ENCODE measurements at places on chromosomes 1 and 21. TPM values are rescaled to one million over a fixed set of nuclear protein-coding genes. Genes with fewer than 3 reads are reported as not detected.

The NTNG1 gene
- total RNA-seq: 0.46 TPM

The SMIM1 gene
- total RNA-seq: 17.3 TPM

The AMY1C gene
- total RNA-seq: not detected

The HP1BP3 gene
- total RNA-seq: 118 TPM

The SPRR2A gene
- total RNA-seq: not detected

The TDRD5 gene
- total RNA-seq: not detected

The DCDC2B gene
- total RNA-seq: not detected

The COP1 gene
- total RNA-seq: 20.5 TPM

The THEM5 gene
- not detected for total RNA-seq

The CFAP74 gene
- total RNA-seq: not detected

The TMEM200B gene
- total RNA-seq: 2.3 TPM

The S100A14 gene
- total RNA-seq: 5.8 TPM

The CLCA4 gene
- not detected for total RNA-seq

The DNALI1 gene
- 3.1 TPM for total RNA-seq

The OVAAL gene
- 1.1 TPM for total RNA-seq

The PYHIN1 gene
- 0.22 TPM for total RNA-seq

The FHAD1 gene
- not detected for total RNA-seq

GRCh38 chr1:47444562-47445465 is 7.0 kb downstream of the FOXD2 start:
- DNase-seq: peak; percentile 52

- DNase-seq: no peak
These were observed 125.2 kb downstream of the PCBP3 start for GRCh38 chr21:45768740-45769048.

GRCh38 chr21:31262728-31263127 is 81.3 kb downstream of the TIAM1 start:
- DNase-seq: no peak

- DNase-seq: no peak
These were observed 14.3 kb upstream of the NASP start for GRCh38 chr1:45569571-45569961.

DNA sequence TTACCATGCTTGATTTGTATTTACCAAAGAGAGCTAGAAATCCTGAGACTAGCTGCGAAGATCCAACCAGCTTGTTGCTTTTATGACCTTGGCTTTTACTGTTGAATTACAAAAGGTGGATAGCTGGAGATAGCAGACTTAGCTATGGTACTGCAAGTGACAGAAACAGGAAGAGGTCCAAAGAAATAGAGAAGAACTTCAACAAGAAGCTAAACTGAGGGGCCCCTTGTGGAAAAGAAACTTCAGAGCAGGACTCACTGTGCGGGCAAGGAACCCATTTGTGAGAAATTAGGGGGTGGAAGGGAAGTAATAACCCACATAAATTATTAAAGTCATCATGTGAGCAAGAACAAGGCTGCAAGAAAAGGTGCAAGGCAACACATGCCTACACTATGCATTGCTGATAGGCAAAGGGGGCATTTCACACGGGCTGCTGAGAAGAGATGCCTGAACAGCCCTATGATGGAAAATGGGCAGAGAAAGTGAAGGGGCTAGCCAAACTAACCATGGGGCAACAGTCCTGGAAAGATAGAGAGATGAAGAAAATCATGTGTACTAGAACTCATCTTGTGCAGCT is 116.6 kb upstream of the PRDX6 start:
- no peak for DNase-seq

- DNase-seq: no peak
These were observed 2.7 kb upstream of the NHLH1 start for GRCh38 chr1:160363951-160364735.

DNA sequence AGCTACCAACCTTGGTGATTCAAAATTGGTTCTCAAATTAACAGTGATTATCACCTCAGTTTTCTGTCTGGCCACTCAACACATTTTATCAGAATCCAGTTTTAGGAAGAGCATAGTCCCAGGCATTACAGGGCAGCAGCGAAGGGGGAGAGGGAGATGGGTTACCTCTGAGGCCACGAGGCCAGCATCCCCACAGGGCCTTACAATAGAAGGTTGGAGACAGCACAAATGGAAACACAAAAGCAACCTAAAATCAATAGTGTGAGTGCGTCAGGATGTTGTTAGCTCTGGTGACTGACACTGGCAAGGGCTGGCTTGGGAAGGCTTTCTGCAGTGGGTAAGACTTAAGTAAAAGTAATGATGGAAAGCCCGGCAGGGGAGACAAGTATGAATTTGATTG is 79.5 kb downstream of the JAK1 start:
- no peak for DNase-seq

DNA sequence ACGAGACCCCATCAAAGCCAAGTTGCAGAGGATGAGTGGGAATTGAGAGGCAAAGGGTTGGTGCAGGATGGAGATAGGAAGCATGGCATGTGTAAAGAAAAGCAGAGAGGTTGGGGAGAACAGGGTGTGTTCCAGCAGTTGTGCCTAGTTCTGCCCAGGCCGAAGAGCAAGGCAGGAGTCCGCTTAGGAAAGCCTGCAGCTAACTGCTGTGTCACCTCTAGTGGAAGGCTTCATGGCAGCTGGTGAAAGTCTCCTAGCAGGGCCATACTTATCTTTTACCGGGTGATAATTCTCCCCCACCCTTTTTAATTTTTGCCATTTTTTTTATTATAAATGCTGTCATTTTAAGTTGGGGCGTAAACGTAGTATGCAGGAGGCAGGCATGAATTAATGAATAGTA is 93.6 kb downstream of the NFIA start:
- DNase-seq: no peak

- no peak for DNase-seq
These were observed 84.9 kb upstream of the CD1D start for GRCh38 chr1:158095737-158096335.

DNA sequence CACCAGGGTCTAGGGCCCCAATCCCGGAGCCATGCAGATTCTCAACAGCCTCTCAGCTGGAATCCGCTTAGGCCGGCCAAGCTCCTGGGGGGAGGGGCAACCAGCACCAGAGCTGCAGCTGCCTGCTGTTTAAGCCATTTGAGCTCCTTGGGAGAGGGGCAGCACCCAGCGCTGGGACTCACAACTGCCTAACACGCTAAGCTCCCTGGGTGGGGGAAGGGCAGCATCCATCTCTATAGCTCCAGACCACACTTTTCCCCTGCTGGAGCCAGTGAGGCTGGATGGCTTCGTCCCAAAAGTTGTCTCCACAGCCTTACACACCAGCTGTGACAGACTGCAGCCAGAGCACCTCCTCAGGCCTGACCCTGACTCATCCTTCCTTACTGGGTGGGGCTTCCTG is 6.9 kb upstream of the PTGFR start:
- DNase-seq: peak; percentile 36

- DNase-seq: no peak
These were observed 186.7 kb downstream of the PDE4B start for GRCh38 chr1:65979136-65980044.

GRCh38 chr1:57109883-57110282 is 144.1 kb upstream of the C8B start:
- DNase-seq: no peak

- no peak for DNase-seq
These were observed 214.7 kb upstream of the EDN2 start for GRCh38 chr1:41698916-41699860.

- DNase-seq: no peak
These were observed 14.9 kb downstream of the PLA2G2A start for GRCh38 chr1:19964542-19964941.

- no peak for DNase-seq
These were observed 924 bp downstream of the HMCN1 start for GRCh38 chr1:185734929-185735700.

- DNase-seq: peak; percentile 84
These were observed 62.9 kb downstream of the TRABD2B start for GRCh38 chr1:47934243-47934805.

GRCh38 chr1:29973406-29973805 is 737.1 kb downstream of the PTPRU start:
- no peak for DNase-seq

DNA sequence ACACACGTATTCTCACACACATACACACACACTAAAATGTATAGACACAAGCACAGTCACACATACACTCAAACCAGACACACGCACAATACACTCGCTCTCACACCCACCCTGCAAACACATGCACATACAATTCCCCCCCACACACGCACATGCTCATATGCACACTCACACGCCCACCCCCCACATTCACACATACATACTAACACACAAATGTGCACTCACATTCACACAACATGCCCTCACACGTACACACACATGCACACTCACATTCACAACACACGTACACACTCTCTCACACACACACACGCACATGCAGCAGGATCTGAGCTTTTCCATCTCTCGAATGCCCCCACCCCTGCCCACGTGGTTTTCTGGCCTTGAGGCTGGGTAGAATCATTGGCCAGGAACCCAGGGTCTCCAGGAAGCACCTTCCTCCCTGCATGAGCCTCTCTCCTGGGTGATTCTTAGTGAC is 589.7 kb downstream of the PTPRU start:
- no peak for DNase-seq

GRCh38 chr1:229897501-229897900 is 169.5 kb upstream of the GALNT2 start:
- DNase-seq: no peak

DNA sequence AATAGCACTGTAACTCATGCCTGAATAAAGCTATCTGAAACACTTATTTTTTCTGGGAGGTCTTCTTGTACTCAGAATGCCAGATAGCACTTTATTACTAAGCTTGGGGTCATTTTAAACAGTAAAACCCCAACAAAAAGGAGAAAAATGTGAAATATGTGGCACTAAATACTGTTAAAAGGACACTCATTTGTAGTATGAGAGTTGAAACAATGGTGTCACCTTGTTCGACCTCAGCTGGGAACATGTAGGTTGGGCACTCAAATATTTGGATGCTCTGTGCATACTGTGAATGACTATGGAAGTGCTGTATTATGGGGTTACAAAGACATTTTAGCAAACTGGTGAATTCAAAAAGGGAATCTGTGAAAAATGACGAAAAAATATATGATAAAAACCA is 53.9 kb downstream of the SELENOF start:
- DNase-seq: no peak

DNA sequence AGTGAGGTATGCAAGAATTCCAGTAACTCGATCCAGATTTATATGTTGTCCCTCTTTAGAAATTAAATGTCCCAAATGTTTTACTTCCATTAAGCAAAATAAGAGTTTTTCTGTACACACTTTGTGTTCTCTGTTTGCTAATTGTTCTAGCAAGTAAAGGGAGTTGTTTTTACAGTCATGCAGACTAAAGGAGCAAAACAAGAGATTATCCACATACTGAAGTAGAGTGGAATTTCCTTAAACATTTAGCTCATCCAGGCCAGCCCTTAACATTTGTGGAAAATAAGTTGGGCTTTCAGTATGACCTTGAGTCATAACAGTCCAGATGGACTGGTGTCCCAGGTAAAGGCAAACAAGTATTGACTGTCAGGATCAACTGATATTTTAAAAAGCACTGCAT is 44.1 kb upstream of the TINAGL1 start:
- no peak for DNase-seq

GRCh38 chr1:115534106-115534505 is 107.7 kb upstream of the VANGL1 start:
- DNase-seq: no peak

- DNase-seq: no peak
These were observed 64.0 kb downstream of the DHRS3 start for GRCh38 chr1:12553963-12554362.

Measured in Right ventricle myocardium superior (tissue), 1 donor.